Upper lobe of left lung (tissue), 6 donors: ENCODE measurements at places on chromosomes 11 and 22. TPM values are rescaled to one million over a fixed set of nuclear protein-coding genes. Genes with fewer than 3 reads are reported as not detected.

DNA sequence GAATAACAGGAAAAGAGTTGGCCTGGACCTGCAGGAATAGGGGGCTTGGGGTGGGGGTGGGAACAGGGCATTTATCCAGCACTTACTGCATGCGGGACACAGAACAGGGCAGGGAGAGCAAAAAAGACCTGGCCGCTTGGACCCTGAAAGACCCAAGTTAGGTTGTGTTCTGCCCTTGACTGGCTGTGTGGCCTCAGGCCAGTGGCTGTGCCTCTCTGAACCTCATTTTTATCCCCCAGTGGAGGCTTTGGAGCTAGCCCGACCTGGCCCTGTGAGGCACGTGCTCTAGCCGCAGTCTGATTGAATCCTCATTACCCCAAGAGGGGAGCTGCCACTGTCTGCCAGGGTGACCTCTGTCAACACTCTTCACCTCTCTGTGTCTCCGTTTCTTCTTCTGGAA is 68.7 kb downstream of the MN1 start:
- no peak for DNase-seq

GRCh38 chr22:17578136-17578754 is 14.9 kb downstream of the SLC25A18 start:
- DNase-seq: peak; percentile 84

- DNase-seq: peak; percentile 29
Measured at GRCh38 chr11:13008061-13008435, 1.1 kb upstream of the RASSF10 start.

GRCh38 chr11:64206457-64207255 is at the start of gene FERMT3:
Gene FERMT3, plus strand, starts transcription at chr11:64206721. Its CDS starts 644 bp downstream, at chr11:64207365.
- peak; percentile 89 for DNase-seq

DNA sequence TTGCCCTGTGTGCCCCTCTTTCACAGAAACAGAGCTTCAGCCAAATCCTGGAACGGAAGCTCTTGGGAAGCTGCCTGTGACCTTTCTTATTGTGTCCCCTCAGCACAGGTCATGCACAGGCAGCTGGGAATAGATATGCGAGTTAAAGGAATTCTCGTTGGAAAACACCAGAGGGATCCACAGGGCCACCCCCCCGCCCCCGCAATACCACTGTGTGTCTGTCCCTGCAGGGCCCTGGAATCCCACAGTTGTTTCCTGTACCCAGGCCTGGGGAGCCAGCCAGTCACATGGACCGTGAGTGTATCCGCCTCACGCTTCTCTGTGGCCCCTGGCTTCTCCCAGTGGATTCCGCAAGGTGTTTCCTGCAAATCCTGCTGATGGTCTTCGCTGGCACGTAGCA is 29.0 kb downstream of the TIMP3 start:
- peak; percentile 47 for DNase-seq

GRCh38 chr11:88173956-88174355 is 1.3 kb downstream of the RAB38 start:
- DNase-seq: no peak

DNA sequence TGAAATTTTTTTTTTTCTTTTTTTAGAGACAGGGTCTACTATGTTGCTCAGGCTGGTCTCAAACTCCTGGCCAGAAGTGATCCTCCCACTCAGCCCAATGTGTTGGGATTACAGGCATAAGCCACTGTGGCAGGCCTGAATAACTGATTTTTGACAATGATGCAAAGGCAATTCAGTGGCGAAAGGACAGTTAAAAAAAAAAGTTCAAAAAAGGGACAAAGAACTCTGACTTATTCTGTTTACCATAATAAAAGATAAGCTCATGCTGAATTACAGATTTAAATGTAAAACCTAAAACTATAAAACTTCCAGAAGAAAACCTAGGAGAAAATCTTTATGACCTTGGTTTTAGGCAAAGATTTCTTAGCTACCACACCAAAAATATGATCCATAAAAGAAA is 48.9 kb downstream of the ATG16L2 start:
- no peak for DNase-seq

GRCh38 chr22:26722159-26722558 is 64.8 kb downstream of the MIAT start:
- DNase-seq: no peak

DNA sequence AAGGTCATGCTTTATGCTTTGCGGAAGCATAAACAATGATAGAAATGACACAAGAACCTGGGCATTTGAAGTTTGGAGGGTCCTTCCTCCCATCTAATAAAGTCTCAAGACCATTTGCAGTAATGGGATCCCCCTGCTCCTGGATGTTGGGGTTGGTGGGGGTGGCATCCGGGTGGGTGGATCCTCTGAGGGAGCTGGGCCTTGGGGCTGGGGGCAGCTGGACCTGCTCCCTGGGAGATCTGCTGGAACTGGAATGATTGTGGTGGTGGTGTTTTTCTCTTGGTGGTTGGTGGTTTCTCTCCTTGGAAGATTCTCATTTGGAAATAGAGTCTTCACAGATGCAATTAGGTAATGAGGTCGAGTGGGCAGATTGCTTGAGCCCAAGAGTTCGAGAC is 2.2 kb upstream of the NAP1L4 start:
- DNase-seq: no peak

The H19 gene
- 127 TPM for total RNA-seq

The OR51E2 gene
- total RNA-seq: not detected

The PNPLA3 gene
- total RNA-seq: 0.59 TPM

The YPEL4 gene
- 2.7 TPM for total RNA-seq

The POGLUT3 gene
- total RNA-seq: 17.3 TPM

The MOV10L1 gene
- 0.86 TPM for total RNA-seq

The DGCR6 gene
- total RNA-seq: 3.5 TPM
